CD4-positive, alpha-beta T cell treated with Interleukin-17A for 1 hour (primary cell): ENCODE measurements at places on chromosomes 1 and 21.

DNA sequence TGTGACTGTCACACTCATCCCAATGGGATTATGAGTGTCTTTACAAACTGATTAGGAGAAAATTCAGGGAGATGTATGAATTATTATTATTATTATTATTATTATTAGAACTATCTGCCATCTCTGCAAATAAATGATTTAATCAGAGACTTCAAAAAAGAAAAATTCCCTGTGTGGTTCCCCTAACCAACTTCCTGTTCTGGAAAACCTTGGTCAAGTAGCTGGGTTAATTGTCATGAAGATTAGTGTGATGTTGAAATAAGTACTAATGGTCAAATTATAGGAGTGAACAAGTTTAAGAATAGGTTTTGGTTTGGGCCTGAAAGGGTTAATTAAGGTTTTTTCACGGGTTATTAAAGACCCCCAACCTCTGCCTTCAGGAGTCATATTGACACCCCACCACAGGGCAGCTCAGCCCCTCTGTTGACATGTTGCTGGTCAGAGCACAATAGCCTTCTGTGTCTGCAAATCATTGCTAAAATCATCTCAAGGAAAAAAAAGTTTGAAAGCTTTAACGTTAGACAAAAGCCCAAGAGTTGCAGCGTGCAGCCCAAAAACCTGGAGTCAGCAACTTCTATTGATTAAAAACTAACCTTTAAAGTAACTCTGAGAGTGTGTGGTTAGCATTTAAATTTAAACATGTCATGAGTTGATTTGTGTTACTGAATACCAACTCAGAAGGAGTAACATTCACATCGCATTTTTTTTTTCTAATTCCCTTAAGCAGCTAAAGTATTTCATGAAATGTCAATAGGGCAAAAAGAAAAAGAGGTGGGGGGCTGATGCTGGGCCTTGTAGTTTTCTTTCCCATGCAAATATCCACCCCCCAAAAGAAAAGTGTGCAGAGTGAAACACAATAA, 272.5 kb downstream of the TM2D1 start:
- DNase-seq: no peak

DNA sequence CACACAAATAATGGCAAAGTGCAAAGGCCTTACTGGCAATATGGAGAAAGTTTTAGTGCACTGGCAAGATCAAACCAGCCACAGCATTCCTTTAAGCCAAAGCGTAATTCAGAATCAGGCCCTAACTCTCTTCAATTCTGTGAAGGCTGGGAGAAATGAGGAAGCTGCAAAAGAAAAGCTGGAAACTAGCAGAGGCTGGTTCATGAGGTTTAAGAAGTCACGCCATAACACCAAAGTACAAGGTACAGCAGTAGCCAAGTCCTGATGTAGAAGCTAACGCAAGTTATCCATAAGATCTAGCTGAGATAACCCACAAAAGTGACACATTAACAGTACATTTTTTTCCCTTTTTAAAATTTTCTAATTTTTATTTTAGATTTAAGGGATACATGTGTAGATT, 57.1 kb downstream of the SLC27A3 start:
- DNase-seq: no peak

- no peak for DNase-seq
These were observed 55.6 kb downstream of the UCK2 start for GRCh38 chr1:165883056-165883455.

- no peak for DNase-seq
These were observed 5.1 kb upstream of the ARHGAP30 start for GRCh38 chr1:161074676-161075368.

GRCh38 chr1:115307661-115308060, 30.4 kb downstream of the NGF start:
- DNase-seq: no peak

DNA sequence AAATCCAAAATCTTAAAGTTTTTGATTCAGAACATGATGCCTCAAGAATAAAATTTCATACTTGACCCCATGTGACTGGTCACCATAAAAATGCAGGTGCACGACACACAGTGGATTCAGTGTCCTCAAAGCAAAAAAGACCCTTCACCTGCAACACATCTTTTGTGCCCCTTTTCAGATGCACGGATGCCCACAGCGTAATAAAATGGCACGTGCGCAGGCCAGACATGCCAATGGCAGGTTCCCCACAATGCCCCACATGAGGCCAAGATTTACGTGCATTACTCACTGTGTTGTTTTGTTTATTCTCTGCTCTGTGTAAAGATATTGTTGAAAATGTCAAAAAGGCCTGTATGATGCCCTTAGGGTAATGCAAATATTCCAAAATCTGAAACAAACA, 9.3 kb downstream of the KCNA10 start:
- no peak for DNase-seq

GRCh38 chr1:226066415-226067078, 4.0 kb downstream of the H3-3A start:
- no peak for DNase-seq

DNA sequence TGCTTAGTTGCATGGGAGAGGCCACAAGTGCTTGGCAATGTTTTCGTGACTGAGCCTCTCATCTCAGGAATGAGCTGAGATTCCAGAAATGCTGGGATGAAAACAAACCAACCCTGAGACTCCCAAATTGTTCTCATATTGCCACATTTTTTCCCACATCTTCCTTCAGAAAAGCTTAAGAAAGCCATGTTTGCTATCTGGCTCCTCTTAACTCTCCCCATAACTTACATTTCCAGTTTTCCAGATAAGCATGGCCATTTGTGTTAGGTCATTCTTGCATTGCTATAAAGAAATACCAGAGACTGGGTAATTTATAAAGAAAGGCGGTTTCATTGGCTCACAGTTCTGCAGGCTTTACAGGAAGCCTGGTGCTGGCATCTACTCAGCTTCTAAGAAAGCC, 17.2 kb downstream of the DSCAM start:
- DNase-seq: no peak

DNA sequence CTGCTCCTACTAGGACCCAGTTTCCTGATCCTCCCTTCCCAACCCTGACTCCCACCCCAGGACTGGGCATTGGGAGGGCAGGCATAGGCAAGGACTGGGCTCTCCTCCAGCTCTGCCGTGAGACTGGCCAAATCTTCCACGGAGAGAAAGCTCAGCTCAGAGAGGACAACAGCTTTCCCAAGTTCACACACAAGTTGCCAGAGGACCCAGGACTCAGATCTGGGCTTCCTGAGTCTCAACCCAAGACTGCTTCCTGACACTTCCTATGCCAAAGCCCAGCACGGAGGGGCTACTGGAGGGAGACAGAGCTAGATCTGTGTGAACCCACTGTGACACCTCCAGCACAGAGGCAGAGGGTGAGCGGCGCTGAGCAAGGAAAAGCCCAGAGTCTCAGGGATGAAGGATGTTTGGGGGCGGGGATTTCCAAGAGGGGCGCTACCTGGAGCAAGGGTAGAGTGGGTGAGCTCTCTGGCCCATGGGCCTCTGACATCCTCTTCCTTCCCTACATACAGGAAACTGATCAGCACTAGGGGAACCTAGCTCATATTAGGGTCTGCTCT, 7.1 kb downstream of the PDZK1IP1 start:
- DNase-seq: no peak

DNA sequence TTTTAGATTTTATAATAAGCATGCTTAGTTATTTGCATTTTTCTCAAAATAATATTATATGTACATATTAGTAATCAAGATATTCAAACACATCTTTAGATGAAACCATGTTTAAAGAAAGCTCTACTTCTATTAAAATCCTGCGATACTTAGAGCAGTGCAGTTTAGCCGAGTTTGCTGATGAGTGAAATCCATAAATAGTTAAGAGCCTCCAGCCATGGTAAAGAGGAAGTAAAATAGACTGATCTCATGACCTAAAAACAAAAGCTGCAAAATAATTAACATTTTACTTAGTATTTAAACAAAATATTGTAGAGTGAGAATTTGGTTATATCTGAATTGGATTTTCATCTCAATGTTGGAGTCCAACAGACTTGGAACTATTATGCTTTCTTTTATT, 147.4 kb upstream of the NRIP1 start:
- DNase-seq: no peak

DNA sequence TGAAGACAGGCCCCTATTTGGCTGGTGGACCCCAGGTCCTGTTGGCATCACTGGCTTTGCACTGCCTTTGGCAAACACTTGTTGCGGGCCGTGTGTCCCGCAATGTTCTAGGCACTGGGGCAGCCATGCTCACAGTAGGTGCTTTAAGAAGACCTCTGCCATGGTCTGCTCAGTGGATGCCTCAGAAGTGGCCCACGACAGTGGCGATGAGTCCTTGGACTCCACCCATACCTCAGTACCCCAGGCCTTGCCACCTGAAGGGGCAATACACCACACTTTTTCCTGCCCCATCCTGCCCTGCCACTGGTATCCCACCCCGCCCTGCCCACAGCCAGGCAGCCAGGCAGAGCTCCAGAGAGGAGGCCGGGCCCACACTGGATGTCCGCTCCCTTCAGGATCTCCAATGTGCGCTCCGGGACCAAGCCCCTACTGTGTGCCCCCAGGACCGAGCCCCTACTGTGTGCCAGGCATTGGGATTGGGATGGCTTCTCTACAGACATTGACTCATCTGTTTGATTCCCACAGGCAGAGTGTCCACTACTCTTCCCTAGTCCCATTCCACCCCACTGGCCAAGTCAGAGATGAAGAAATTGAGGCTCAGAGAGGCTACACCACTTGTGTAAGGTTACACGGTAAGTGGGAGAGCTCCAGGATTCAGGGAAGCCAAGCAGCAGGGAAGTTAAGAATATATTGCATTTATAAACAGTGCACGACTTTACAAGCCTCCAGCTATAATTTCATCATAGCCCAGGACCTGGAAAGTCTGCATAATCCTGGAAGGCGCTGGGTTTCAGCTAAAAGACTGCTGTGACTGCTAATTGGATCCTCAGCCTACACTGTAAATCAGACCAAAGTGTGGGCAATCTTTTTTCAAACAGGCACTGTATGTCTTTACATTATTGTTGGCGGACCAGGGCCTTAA, 101.6 kb downstream of the DMRTB1 start:
- DNase-seq: no peak

DNA sequence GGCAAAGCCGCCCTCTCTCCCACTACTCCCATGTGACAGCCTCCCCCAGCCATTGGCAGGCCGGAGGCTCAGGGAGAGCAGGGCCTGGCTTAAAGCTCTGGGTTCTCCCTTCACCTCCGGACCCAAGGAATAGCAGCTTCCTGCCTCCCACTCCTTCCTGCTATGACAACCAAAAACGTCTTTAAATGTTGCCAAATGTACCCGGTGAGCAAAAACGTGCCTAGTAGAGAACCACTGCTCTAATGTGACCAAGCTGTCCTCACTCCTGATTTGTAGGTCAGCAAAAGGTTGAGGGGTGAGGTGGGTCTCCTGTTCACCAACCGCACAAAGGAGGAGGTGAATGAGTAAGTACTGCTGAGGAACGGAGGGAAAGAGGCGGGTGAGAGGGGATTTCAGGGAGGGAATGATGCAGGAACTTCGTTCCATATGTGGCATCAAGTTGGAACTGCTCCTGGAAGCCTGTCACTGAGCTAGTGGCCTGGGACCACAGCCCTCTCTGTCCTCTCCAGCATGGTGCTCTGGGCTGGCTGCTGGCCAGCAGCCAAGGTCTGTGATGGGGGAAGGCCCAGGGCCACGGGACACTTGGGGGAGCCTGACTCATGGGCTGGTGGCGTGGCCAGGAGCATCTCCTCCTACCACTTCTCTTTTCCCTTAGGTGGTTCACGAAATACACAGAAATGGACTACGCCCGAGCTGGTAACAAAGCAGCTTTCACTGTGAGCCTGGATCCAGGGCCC, 5.7 kb downstream of the MRTO4 start:
- DNase-seq: no peak

GRCh38 chr21:42002421-42002958, 7.7 kb downstream of the ZBTB21 start:
- peak; percentile 32 for DNase-seq

DNA sequence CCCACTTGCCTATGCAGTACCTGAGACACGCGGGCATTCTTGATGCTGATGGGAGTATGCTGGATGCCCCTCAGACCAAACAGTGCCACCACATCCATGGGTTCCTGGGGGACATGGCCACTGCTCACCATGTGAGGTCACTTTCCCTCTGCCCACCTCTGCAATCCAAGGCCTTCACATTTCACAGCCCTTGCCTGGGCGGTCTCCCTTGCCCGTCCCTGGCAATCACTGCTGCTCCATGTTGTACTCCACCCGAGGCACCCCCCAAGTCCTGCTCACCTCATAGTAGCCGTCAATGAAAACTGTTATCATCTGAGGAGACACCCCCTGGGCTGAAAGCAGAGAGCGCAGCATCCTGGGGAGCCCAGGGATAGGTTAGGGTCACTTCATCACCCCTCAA, 4.9 kb downstream of the POMGNT1 start:
- no peak for DNase-seq

DNA sequence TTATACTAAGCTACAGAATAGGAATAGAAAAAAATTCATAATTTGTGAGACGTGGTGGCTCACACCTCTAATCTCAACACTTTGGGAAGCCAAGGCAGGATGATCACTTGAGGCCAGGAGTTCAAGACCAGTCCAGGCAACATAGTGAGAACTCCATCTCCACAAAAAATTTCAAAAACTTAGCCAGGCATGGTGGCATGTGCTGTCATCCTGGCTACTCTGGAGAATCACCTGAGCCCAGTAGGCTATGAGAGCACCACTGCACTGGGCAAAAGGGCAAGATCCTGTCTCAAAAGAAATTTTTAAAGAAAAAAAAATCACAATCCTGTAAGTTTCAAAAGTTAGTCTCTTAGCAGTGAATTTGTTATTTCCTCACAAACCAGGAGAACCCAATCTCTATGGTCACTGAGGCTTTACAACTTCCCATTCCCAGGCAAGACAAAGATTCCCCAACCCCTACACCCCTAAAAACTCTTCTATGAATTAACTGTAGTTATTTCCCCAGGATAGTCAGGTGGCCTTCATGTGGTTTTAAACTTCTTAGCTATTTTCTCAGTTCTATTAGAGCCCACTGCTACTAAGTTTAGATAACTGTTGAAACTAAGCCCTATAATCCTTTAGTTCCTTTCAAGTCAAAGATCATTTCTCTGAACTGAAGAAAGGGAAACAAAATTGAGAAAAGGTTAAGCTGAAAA, 74.5 kb downstream of the FOXJ3 start:
- DNase-seq: no peak
